ENCODE measurements at places on chromosomes 7 and 10.

DNA sequence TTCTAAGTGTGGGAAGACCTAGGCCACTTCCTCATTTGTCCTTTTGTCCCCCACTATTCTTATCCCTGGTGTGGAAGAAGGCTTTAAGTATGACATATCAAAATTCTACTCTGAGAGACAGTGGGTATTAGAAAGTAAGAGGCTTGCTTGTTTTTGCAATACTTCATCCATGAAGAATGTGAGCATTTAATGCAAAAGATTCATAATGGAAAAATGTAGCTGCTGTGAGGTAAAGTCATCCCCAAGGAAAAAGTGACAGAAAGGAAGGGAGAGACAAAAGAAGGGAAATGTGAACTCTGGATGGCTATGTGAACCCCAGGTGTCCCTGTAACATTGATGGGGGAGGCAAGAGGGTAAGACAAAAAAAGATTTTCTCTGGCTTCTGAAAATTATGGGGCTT is 607.5 kb downstream of the SORCS1 start:
- DNase-seq = no peak

DNA sequence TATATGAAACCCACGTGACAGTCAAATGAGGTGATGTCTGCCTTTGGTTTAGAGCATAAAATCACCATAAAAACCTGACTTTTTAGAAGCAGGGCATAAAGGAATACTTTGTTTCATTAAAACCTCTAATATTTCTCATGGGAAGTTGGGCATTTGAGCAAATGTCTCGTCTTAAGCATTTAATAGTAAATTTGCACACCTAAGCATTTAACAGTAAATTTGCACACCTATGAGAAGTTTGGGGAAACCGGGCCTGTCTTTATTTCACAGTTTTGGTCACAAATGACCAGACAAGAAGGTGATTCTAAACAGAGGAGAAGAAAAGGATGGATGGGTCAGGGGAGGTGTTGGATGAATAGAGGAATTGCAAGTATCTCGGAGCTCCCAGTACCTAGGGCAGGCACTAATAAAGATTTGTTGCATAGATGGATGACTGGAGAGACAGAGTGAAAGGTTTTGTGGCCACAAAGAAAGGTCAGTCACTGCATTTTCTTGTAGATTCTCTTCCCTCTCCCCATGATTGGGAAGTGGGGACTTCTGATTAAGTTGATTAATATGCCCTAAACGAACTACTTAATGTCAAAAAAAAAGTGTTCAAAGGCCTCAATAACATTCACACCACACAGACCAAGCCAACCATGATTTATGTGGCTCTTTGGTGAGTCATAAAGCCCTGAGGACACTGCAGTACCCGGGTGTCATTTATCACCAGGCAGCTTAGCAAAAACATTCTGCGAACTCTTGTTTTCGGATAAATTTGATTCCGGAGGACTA is 158.2 kb downstream of the SPAG6 start:
- no peak for DNase-seq

DNA sequence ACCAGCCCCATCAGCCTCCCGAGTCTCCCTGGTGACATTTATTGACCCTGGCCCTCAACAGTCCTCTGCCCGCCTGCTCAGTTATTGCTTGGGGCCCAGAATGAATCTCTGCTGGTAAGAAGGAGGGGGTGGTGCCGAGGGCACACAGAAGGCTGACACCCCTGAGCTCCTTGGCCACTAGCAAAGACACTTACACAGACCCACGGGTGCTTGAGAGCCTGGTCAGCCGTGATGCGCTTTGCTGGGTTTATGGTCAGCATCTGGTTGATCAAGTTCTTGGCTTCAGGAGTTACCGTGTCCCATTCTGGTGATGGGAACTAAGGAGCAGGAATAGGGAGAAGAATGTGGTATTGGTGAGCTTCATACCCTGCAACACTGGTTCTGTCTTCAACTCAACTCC is 27.3 kb downstream of the CAMK2G start:
- DNase-seq = no peak

- DNase-seq = peak; percentile 84
These were observed 458.8 kb downstream of the SORCS1 start for GRCh38 chr10:106705681-106706100.

GRCh38 chr7:70006261-70006920 is 408.1 kb downstream of the AUTS2 start:
- peak; percentile 45 for DNase-seq

GRCh38 chr7:28890137-28890536 is 68.0 kb downstream of the TRIL start:
- no peak for DNase-seq

- DNase-seq = no peak
These were observed 36.6 kb upstream of the CCAR1 start for GRCh38 chr10:68684413-68684812.

DNA sequence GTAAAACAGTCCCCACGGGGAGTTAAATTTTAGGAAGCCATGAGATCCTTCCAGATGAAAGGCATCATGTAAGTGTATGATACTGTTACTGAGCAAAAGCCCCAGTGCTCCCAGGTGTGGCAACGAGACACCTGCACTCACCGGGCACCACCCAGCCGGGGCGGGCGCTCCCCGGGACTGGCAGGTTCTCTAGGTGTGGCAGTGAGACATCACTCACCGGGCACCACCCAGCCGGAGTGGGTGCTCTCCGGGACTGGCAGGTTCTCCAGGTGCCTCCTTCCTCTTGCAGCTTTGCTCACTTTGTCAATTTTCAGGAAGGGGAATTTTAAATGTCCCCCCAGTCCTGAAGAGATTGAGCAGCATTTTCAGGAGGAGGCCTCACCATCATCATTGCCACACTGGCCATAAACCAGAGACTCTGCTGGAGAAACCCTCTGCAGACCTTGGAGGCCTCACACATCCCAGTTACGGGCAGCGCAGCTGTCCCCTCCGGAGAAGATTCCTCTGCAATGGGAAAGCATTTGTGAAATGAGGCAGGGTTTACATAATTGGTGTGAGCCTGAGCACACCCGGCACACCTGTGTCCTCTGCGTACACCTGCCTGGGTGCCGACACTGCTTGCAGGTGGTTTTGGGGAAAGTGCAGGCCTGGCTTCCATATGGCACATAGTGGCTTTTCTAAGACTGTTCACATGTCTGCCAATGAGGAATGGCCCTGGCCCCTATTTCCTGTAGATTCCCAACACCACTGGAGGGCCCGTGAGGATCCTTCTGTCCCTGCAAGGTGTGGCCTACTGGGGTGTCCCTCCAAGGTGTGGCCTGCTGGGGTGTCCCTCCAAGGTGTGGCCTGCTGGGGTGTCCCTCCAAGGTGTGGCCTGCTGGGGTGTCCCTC is 191.4 kb downstream of the EBF3 start:
- no peak for DNase-seq

GRCh38 chr7:46654546-46655443 is 733.7 kb upstream of the IGFBP3 start:
- no peak for DNase-seq

GRCh38 chr10:106296750-106297392 is 867.6 kb downstream of the SORCS1 start:
- no peak for DNase-seq

- no peak for DNase-seq
These were observed 67.2 kb downstream of the GRK5 start for GRCh38 chr10:119274519-119275045.

- DNase-seq = peak; percentile 82
These were observed 124.4 kb downstream of the TACC2 start for GRCh38 chr10:122113161-122113944.

DNA sequence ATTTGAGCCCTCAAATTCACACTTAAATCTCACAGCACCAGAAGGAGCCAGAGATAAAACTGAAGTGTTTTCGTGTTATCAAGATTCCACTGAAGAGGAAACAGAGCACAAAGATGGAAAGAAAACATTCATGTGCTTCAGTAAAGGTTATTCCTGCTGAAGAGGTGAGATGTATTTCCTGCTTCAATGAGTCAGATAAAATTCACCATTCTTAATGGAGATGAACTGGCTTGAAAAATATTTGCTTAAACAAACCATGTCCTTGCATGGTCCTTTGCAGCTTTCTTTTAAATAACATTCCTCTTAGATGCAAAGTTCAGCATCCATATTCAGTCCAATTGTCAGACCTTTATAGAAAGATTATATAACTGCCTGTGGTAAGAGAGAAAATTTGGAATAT is 294.2 kb downstream of the IPMK start:
- no peak for DNase-seq

- DNase-seq = no peak
These were observed 85.1 kb upstream of the IGFBP3 start for GRCh38 chr7:46006212-46006611.

DNA sequence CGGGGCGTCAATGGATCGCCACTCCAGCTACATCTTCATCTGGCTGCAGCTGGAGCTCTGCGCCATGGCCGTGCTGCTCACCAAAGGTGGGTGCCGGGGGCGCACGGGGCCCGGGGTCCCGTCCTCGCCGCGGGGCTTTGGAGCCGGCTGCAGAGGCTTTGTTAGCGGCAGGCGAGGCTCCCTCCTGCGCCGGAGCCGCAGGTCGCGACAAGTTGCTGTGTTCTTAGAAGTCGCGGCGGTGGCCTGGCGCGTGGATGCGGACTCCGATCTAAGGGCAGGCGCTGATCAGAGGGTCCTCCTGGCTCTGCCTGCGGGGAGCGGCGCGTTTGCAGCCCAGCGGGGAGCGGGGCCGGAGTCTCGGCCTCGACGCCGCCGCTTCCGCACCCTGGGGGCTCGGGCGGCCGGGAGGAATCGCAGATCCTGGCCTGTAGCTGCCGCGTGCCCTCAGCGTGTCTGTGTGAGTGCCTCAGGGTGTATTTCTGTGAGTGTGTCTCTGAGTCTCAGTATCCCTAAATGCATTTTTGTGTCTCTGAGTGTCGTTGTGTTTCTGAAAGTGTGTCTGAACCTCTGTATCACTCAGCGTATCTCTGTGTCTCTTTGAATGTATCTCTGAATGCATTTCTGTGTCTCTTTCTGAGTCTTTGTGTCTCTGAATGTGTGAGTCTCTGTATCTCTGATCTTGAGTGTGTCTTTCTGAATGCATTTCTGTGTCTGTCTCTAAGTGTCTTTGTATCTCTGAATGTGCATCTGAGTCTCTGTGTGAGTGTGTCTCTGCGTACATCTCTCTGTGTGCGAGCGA is 766 bp downstream of the BAMBI start:
- DNase-seq = peak; percentile 18

DNA sequence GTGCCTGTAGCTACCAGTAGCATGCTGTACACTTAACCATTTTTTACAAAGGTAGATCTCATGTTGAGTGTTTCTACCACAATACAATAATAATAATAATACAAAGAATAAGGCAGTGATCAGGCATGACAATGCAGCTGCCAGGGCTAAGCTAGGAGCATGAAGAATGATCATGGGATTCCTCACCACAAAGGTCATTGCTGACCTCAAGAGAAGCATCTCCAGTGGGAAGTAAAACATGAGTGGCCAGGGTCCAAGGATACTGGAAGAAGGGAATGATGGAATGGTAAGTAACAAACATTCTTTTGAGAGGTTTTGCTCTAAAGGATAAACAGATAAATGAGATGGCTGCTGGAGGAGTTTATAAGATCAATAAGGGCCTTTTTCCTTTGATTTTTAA is 591.1 kb downstream of the TNS3 start:
- no peak for DNase-seq

GRCh38 chr7:36305226-36305625 is 84.4 kb upstream of the ANLN start:
- no peak for DNase-seq

DNA sequence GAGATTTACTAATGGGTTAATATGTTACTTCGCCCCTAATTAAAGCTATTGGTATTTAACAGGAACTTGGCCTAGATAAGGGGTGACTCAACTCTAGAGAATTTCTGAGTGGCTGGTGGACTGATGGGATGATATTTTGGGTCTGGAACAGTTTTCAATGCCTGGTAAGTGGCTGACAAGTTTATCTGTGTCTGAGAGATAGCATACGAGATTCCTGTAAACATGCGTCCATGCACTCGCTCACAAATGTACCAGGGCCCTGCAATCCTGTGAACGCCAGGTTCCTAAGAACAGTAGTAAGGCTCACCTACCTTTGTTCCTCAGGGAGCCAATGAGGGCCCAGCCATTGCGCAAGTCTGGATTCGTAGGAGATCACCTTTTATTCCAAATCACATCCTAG is 683.8 kb upstream of the ANKRD30A start:
- no peak for DNase-seq

- DNase-seq = no peak
These were observed 229.7 kb upstream of the KCND2 start for GRCh38 chr7:120043250-120043649.

Measured in muscle of arm (tissue), 14 donors.